M059J (cell line): ENCODE measurements at places on chromosomes 6 and 20.
A peak's percentile ranks its signal among the peaks of the same experiment; 100 is the strongest.

- DNase-seq: peak; percentile 58
Measured at GRCh38 chr6:5279891-5280338, 18.6 kb downstream of the FARS2 start.

- DNase-seq: no peak
Measured at GRCh38 chr6:8674126-8674525, 238.8 kb upstream of the SLC35B3 start.

DNA sequence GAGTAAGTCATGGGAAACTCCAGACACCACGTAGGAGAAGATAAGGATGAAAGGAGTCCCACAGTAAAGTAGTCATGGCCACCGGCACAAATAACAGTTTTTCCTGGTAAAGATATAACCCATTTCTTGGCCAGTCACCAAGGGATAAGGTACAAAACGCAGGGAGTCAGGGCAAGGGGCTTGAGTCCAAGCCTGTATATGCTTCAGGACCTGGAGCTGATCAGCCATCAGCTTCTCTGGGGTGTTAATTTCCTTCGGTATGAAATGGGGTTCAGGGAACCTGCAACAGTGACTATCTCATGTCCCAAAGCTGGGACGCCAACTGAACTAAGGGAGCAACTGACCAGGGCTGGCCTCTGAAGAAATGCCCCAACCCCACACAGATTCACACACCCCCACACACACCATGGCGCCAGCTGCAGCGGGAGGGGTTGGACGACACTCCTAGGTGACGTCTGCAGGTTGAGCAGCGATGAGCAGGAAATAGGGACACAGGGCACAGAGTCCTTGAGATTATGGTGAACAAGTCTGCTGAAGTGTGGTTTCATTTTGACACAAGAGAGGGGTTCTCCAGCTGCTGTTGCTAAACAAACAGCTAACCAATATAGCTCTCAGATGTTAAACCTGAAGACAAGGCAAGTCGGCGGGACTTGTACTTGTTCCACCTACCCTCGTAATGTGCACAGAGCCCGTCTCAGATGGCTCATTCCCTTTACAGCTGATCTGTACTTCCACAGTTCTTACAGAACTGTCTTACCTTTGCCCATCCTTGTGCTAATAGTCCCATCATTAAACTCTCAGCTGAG, 7.4 kb upstream of the ADTRP start:
- no peak for DNase-seq

DNA sequence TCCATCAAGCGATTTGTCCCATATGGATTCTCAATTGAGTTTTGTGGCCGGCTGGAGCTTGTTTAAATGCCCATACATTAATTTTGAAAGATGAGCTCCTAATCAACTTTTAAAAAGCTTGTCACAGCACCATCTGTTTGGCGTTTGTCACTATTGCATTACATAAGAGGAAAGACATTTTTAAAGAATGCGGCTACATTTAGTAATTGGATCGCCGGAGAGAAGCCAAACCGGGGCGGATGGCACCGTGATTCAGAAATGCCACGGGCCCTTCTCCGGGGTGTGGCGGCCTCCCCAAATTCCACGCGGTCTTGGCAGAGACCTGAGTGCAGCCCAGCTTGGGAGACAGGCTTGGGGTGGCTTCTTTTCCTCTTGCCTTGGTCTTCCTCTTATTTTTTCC, 67.7 kb upstream of the ZNFX1 start:
- DNase-seq: peak; percentile 88

GRCh38 chr6:161076181-161076677, 84.7 kb downstream of the MAP3K4 start:
- no peak for DNase-seq

GRCh38 chr6:111761783-111762312, 111.4 kb downstream of the FYN start:
- no peak for DNase-seq

DNA sequence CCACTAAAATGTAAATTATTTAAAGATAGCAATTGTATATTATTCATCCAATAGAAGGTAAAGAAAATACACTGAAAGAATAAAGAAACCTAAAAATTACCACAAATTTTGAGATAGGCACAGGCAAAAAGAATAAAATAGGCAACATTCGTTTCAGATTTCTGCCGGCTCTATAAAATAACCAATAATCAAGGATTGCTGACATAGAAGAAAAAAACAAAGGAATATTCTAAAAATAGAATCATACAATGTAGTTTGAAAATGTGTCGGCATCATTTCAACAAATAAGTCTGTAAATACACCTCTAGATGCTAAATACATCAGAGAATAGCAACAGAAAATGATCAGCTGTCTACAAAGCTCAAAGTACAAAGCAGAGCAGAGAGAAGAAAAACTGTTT, 973.3 kb downstream of the EPHA7 start:
- no peak for DNase-seq

DNA sequence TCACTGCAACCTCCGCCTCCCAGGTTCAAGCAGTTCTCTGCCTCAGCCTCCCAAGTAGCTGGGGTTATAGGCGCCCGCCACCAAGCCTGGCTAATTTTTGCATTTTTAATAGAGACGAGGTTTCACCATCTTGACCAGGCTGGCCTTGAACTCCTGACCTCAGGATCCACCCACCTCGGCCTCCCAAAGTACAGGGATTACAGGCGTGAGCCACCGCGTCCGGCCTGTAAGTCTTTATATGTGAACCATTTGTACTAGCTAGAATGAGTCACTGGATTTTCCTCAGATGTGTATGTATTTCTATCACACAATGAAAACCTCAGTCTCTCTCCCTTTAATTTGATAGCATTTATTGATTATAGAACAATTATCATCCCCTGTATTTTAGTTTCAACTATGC, 34.0 kb downstream of the ITCH start:
- DNase-seq: no peak
